ENCODE measurements at places on chromosomes 5 and 9.

GRCh38 chr9:2230362-2230761 is 215.2 kb downstream of the SMARCA2 start:
- DNase-seq, result no peak

- DNase-seq, result no peak
These were observed 1.0 kb upstream of the NTMT1 start for GRCh38 chr9:129624947-129625346.

- DNase-seq, result no peak
These were observed 125.8 kb upstream of the DAPK1 start for GRCh38 chr9:87371795-87372355.

GRCh38 chr5:80077051-80077714 is 42.0 kb downstream of the THBS4 start:
- DNase-seq, result no peak

GRCh38 chr5:94749042-94749441 is 130.6 kb downstream of the SLF1 start:
- DNase-seq, result no peak

DNA sequence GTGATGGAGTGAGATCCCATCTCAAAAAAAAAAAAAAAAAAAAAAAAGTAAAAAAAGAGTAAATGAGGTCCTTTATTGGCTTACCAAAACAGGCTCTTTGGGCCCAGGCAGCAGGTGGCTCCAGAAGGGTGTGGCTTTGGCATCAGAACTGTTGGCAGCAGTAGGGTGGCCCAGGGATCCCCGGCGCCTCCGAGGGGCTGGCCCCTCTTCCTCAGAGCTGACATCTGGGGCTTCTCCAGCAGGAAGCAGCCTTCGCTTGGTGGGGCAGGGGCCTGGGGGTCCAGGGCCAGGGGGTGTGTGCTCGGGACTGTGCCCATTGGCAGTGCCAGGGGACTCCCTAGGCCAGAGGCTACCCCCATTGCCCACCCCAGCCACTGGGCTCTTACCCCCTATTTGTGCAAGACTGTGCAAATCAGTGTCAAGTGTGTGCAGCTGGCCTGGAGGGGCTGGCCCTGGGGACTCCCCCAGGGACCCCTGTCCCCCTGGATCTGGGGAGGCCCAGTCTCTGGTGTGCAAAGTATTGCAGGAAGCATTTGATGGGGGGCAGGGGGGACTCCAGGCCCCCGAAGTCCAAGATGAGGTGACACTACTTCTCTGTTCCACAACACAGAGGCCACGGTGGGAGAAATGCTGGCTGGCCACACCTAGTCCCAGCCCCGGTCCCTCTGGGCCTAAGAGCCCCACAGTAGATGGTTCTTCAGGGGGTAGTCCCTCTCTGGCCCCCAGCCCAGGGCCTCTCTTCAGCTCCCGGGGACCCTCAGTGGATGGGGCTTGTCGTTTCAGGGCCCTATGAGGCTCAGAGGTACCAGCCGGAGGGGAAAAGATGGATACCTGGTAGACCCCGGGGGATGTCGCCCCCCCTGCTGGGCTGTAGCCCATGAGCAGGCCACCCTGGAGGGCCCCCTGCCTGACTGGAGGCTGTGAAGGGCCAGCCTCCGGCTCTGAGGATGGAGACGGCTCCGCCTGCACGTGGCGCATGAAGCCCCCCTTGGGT is 4.7 kb upstream of the STOML2 start:
- no peak for DNase-seq

DNA sequence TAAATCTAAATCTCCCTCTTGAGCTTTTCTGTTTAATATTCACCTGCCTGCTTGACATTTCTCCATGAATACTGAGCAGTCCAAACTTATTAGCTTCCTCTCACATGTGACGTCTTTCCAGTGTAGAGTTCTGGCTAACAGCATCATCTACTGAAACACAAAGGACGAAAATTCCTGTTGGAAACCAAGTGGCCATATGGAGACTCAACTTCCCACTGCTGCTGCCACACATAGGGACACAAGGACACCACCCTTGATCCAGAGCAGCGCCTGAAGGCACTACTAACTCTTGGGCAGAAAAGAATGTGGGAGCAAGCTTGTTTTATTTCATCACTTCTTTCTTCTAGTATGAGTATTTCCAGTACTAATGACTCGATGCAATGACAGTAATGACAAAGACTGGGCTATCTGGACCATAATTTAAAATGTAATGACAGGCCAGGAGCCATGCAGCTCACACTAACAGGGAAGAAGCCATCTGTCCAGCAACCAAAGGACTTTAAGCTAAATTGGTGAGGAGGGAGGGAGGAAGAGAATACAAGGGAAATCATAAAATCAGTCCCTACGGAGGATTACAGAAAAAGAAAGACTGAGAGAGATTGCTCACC is 19.2 kb downstream of the RNF130 start:
- no peak for DNase-seq

DNA sequence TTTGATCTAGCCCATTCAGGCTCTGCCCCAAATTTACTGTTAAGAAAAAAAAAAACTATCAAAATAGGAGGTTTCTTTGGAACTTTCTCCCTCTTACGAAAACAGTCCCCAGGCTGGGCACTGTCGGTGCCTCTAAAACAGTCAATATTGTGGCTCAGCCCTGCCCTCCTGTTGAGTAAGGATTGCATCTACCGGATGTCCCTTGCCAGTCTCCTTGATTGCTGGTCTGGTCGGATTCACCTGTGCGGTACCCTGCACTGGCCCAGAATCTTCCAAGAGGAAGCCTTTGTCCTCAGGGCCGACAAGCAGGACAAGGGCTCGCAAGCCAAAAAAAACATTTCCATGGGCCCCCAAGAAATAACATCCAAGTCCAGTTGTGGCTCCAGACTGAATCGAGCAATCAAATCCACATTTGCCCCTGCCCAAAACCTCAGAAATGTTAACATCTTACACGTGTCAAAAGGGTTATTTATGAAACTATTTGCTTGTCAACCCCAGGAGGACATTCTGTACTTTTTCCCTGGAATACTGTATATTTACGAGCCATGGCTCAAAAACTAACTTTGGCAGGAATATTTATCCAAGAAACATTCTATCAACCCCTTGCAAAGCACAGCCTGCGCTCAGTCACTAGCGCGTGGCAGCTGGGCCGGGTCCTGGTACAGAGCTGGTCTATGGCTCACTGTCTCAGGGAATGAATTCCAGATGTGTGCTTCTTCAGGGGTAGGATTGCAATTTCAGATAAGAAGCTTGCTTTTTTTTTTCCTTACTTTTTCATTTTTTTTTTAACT is 129.2 kb upstream of the ADRA1B start:
- DNase-seq, result no peak

- no peak for DNase-seq
These were observed 396.2 kb downstream of the KCTD16 start for GRCh38 chr5:144566747-144567420.

- no peak for DNase-seq
These were observed 187.2 kb downstream of the GNA14 start for GRCh38 chr9:77460938-77461337.

DNA sequence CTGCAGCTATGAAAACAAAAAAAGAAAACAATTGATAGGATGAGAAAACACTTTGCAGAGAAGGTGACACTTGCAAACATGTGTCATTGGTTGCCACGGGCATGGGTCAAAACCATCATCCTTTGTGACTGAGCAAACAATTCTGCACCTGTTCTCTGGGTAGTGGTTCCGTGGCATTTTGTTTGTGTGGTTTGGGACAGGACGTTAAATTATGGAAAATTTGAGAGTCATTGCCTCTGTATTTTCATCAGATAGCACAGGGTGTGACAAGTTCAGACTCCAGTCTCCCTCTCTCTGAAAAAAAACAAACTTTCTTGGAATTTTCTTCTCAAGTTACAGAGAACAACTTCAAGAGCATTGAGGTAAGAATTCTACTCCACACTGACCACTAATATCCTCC is 113.4 kb upstream of the HMHB1 start:
- no peak for DNase-seq

- DNase-seq, result no peak
These were observed 112.5 kb upstream of the IER5L start for GRCh38 chr9:129290606-129291005.

Data from activated T-cell treated with anti-CD3 and anti-CD28 coated beads for 1 hour (primary cell).